ENCODE measurements at places on chromosomes 4 and X. TPM values are rescaled to one million over a fixed set of nuclear protein-coding genes. Genes with fewer than 3 reads are reported as not detected.

DNA sequence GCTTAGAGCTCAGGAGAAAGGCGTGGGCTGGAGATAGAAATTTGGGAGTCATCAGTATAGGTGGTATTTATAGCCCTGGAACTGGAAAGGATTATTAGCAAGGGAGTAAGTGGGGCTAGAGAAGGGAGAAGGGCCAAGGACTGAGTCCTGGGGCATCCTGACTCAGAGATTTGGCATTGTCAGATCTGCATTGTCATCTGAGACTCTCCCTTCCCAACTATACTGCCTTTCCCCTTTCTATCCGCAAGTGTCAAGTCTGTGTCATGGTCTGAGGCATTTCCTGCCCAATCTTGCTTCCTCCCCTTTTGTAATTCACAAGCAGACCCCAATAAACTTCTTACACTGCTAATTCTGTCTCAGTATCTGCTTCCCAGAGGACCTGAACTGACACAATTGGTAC lies 24.4 kb upstream of the SLC25A43 start:
- peak; percentile 85 for DNase-seq

DNA sequence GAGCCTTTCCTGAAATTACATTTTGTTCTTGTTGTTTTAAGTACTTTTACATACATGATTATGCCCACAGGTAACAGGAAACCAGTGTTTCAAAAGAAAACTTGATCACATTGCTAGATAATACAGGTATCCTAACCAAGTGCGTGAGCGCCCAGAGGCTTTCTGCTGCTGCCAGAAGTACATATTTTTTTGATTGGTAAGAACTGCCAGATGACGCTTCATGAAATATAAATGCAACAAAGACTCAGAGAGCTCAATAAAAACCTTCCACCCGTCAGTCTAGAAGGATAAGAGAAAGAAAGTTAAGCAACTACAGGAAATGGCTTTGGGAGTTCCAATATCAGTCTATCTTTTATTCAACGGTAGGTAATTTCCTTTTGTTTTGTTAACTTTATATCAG lies at the start of gene EPGN:
EPGN (plus strand) TSS at position 256 of the 400 bp plus-strand sequence; CDS start at position 320, 64 bp downstream.
- DNase-seq, result no peak

DNA sequence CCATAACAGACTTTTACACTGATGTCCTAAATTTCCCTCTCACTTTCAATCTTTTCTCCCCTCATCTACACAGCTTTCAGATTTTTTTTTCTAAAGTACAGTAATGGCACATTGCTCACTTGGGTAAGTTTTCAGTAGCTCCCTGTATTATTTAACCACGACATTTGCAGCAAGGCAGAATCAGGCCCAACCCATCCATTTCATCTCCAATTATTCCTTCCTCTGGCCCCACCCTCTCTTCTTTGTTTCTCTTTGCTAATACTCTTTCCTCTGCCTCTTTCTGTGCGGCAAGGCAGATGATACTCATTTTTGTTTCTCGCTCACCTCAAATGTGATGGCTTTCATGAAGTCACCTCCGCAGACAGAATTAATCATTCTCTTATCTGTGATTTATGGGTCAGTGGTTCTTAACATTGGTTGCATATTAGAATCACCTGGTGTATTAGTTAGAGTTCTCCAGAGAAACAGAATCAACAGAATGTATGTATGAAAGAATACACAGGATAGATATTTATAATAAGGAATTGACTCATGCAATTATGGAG lies 43.4 kb upstream of the GATB start:
- DNase-seq, result no peak

GRCh38 chrX:101785142-101785541 lies 125.5 kb upstream of the ARMCX2 start:
- peak; percentile 50 for DNase-seq

- no peak for DNase-seq
Observed at GRCh38 chr4:114684462-114684861, 85.9 kb downstream of the UGT8 start.

GRCh38 chr4:154086247-154086646 lies 297.4 kb upstream of the SFRP2 start:
- peak; percentile 78 for DNase-seq

DNA sequence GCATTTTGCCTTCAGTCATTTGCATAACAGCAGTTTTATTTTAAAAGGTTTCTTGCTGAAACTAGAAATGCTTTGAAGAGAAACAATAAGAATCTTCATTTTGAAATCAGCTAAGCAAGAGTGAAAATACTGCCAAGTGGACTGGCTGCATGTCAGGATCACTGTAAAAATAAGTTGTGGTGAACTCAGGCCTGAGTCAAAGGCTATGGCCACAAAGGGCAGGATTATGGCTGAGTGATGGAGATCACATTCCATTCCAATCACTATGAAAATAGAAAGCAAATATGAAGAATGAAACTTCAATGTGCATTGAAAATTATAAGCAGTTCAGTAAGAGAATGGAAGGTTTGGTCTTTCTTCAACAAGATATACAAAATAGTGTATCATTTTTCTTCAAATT lies 224.5 kb downstream of the PCDH18 start:
- peak; percentile 44 for DNase-seq

DNA sequence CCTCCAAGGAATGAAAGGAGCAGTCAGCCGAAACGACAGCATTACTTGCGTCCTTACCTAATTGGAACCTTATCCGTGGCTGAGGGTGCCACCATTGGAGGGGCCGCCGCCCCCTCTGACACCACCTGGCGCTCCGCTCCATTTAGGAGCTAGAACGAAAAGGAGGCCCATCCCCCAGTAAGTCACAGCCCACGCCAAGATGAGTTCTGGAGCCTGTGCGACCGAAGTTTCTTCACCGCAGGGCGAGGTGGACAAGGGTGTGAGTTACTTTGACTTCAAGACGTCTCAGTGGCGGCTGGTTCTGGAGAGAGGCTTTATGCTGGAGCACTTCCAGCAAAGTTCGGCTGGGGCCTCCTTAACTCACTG lies 729 bp upstream of the IRF2 start:
- DNase-seq, result peak; percentile 41

- DNase-seq, result peak; percentile 67
Observed at GRCh38 chrX:31580726-31581125, 508.9 kb upstream of the FTHL17 start.

GRCh38 chr4:147733716-147734344 lies 1.9 kb downstream of the ARHGAP10 start:
- DNase-seq, result no peak

GRCh38 chr4:51906167-51906958 lies 63.4 kb downstream of the DCUN1D4 start:
- DNase-seq, result peak; percentile 64

GRCh38 chrX:19886883-19887531 lies 393 bp downstream of the SH3KBP1 start:
- no peak for DNase-seq

DNA sequence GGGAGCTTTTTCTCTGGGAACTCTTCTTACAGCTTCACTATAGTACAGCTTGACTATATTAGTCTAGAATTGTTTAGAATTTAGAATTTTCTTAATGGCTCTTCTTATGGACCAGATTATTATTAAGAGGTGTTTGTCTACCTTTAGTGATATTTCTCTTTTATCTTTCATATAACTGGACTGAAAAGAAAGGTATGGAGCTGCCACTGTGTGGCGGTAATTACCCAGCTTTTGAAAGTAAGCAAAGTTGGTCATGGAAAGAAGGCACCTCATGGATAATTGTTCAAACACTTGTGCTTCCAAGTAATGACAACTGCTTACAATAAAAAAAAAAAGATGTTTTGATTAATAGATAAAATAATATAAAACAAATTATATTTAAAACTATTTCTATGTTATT lies 1112.5 kb downstream of the TECRL start:
- peak; percentile 4 for DNase-seq

DNA sequence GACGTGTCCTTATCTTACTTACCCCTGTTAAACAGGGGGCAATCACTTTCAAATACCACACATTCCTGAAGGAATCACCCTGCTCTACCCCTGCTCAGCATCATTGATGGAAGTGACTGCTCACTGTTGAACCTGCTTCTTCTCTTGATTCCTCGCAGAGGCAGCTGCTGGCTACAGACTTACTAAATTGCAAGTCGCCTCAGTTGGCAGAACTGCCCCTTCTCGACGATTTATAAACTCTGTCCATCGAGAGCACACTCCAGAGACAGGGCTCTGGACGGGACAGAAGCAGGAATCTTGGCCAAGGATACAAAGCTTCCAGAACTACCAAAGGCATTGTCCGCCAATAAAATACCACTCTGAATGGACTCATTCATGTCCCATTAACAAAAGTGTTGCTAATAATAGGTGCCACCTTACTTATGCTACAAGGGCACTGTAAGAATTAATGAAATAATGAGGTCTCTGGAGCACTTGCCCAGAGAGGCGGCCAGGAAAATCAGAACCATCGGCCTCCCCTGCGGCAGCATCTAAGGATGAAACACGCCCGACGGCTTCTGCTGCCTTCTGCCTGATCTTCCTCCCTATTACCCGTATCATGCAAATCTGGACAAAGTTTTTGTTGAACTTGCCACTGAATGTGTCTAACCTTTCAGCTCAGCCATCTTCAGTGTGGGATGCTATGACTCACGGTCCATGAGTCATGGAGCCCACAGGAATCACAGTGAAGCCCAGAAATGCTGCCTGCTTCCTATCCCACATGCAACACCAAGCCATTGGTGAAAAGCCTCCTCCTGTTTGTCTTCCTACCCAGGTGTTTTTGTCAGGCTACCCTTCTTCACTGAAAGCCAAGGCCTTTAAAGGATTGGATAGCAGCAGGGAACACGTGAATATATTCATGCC lies 164.9 kb downstream of the MAML3 start:
- DNase-seq, result peak; percentile 99

DNA sequence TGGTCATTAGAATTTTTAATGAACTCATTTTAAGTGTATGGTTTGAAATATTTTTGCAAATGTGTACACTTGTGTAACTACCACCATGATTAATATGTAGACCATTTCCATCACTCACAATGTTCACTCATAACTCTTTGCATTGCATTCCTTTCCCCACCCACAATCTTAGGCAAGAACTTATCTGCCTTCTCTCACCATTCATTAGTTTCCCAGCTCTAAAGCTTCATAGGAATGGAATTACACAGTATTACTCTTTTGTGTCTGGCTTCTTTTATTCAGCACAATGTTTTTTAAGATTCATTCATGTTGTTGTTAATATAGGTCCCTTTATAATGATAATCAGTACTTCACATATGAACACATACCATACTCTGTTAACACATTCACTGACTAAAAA lies 106.1 kb downstream of the ARAP2 start:
- DNase-seq, result peak; percentile 1

DNA sequence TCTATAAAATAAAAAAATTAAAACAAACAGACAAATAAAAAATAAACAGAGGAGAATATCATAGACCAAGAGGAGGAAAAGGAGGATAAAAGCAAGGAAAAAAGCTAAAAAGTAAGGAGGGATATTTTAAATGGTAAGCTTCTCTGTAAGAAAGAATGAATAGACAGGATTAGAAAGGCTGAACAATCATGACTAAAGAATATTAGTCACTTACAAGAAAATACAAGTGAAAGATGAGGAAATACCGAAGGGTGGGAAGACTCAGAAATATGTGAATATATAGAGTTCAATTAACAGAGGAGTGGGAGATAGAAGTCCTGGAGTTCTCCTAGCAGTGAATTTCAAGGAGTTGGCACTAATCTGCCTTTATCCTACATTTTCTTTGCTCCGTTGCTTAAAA lies 162.6 kb downstream of the RTL3 start:
- no peak for DNase-seq

DNA sequence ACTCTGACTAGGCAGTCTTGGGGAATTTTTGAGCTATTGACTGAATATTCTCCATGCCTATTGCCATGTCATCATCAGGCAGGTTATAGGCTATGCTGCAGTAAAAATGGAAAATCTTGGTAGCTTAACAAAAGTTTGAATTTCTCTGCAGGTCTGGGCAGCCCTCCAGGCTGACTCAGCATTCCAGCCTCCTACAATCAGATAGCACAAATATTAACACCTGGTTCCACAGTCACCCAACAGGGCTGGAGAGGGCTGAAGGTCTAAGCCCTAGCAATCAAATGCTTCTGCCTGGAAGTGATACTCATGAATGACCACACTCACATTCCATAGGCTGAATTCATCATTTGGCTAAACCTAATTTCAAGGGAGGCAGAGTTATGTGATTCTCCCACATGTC lies 9.6 kb upstream of the PPP3CA start:
- peak; percentile 95 for DNase-seq

DNA sequence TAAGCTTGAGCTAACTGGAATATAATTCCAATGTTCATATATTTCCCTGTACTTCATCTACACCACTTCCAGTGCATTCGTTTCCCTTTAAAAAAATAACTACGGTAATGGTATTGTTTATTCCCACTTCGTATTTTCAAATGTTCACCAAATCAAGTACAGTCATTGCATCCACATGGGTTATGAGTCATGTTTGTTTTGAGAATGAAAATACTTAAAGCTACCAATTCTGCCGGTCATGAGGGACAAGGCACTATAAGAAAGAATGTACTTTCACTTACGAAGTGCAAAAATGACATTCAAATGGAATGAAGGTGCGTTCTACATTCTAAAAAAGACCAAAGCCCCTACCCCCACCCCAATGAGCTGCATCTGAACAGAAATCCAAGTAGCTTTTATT lies 174.4 kb upstream of the FGF13 start:
- peak; percentile 61 for DNase-seq

GRCh38 chr4:128512161-128512560 lies 224.5 kb upstream of the PGRMC2 start:
- no peak for DNase-seq

- peak; percentile 84 for DNase-seq
Observed at GRCh38 chrX:150362599-150363481, at the start of gene MAMLD1. Gene MAMLD1, plus strand, starts transcription at chrX:150363317. Its CDS starts 82,200 bp downstream, at chrX:150445517.

DNA sequence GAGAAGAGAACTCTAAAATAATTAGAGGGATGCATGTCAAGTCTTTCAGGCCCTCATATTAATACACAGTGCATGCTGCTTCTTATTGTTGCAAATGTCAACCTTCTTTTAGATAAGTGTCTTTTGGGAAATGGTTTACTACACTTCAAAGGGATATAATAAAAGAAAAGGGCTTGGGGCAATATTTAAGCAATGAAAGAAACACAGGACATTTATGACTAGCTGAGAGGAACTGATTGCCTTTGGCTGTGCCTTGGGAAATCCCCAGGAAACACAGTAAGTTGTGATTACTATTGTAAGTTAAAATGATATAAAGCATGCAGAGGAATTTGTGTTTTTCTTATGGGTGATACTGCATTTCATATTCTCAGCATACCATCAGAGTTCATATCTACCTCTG lies 1036.2 kb upstream of the GRID2 start:
- no peak for DNase-seq

DNA sequence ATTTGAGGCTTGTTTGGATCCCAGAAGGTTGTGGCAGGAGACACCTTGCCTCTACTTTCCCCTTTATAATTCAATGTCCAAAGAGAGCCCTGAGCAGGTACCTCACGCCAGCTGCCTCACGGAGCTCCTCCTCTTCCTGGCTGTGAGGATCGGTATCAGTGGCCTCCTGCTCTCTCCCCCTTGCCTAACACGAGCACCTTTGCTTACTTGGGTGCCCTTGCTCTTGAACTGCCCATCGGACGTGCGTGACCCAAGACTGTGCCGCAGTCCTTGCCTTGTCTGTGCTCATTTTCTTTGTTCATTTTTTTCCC lies 27.8 kb upstream of the MSANTD1 start:
- no peak for DNase-seq

The ARX gene
- 0.03 TPM for total RNA-seq

The TMEM31 gene
- total RNA-seq, result not detected

The AWAT2 gene
- 0.23 TPM for total RNA-seq

The TIGD2 gene
- total RNA-seq, result 10.3 TPM

The TIMM8A gene
- 11.7 TPM for total RNA-seq

The FGG gene
- not detected for total RNA-seq

The MAGIX gene
- 0.13 TPM for total RNA-seq

The ZRSR2 gene
- total RNA-seq, result 1.0 TPM

The ANOS1 gene
- total RNA-seq, result 14.6 TPM

The POU3F4 gene
- not detected for total RNA-seq

The PLAC1 gene
- total RNA-seq, result 2.1 TPM

The IL21 gene
- not detected for total RNA-seq

The CSN1S1 gene
- total RNA-seq, result not detected

Measured in HT1080 (cell line).